ENCODE measurements at places on chromosomes 11 and 22.

DNA sequence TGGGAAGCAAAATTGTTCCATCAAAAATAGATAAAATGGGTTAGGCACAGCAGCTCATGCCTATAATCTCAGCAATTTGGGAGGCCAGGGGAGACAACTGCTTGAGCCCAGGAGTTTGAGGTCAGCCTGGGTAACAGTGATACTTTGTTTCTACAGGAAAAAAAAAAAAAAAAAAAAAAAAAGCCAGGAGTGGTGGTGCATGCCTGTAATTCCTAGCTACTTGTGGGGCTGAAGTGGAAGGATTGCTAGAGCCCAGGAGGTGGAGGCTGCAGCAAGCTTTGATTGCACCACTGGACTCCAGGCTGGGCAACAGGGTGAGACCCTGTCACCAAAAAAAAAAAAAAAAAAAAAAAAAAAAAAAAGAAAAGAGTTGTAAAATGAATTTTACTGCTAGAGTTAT is 49.6 kb downstream of the KIF18A start:
- DNase-seq, result no peak

DNA sequence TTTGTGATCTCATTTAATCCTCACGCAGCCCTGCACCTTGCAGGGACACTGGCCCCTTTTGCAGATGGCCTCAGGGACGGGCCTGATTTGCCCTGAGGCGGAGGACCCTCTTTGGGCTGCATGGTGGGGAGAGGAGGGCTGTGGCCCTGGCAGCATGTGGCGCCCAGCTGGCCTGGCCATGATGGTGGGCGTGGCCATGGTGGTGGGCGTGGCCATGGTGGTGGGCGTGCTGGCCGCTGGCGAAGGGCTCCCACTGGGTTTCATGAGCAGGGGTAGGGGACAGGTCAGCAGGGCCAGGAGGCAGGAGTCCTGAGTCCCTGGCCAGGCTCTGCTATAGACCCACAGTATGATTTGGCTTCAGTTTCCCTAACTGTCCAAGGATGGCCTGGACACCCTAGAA is 13.1 kb downstream of the WNT11 start:
- no peak for DNase-seq

- no peak for DNase-seq
Observed at GRCh38 chr11:95360377-95361075, 129.5 kb upstream of the SESN3 start.

GRCh38 chr11:68693484-68693882 is 9.1 kb downstream of the GAL start:
- no peak for DNase-seq

- DNase-seq, result no peak
Observed at GRCh38 chr22:38266120-38266519, 6.7 kb downstream of the TMEM184B start.

DNA sequence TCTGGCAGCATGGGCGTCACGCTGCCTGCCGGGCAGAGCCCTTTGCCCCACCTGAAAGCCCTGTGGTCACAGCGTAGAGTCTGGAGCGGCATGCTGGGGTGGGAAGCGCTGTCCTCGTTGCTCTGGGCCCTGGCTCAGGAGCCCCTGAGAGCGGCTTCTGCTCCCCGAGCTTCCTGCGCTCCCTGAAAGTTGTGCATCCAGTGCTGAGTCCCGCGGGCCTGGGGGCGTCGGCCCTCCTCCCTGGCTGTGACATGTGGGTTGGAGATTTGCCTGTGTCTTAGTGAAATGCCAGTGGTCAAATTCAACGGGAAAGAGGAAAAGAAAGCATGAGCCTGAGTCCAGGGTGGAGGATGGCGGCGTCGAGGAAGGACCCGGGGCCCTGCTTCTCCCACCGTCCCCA is 1208.0 kb downstream of the BRD1 start:
- no peak for DNase-seq

GRCh38 chr22:29345932-29346331 is 30.4 kb upstream of the RASL10A start:
- no peak for DNase-seq

- DNase-seq, result no peak
Observed at GRCh38 chr22:18119409-18120110, 9.0 kb downstream of the TUBA8 start.

GRCh38 chr11:104771763-104772162 is 126.5 kb downstream of the CASP12 start:
- DNase-seq, result no peak

All from HFF-Myc (cell line).